ENCODE measurements at places on chromosomes 3 and 15.

- no peak for DNase-seq
These were observed 354.2 kb upstream of the BCHE start for GRCh38 chr3:166191411-166191810.

- DNase-seq: no peak
These were observed 1.9 kb upstream of the ROPN1 start for GRCh38 chr3:123993818-123994217.

DNA sequence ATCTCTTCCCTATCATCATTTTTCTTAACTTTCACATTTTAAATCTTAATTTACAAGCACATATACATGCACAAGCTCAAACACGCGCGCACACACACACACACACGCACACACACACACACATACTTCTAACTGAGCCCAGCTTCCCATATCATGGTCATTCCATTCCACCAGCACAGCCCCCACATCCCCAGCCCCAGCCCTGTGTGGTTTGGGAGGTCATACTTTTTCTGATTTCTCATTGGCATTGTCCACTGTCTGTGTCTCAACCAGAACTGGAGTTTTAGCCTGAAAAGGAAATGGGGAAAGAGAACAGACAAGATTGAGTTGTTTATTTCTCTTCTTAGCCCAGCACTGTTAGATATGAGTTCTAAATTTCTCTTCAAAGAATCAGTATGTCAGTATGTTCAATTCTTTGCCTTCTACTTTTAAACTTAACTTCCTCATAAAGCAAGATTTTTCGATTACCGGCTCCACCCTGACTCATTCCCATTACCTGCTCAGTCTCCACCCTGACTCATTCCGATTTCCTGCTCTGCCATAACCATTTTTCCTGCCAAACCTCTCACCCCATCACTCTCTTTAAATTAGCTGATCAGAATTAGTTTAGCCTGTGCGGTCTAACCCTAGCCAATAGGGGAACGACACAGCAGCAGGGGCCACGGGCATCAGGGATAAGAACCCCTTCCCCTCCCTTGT lies 6.4 kb downstream of the IQCF1 start:
- no peak for DNase-seq

DNA sequence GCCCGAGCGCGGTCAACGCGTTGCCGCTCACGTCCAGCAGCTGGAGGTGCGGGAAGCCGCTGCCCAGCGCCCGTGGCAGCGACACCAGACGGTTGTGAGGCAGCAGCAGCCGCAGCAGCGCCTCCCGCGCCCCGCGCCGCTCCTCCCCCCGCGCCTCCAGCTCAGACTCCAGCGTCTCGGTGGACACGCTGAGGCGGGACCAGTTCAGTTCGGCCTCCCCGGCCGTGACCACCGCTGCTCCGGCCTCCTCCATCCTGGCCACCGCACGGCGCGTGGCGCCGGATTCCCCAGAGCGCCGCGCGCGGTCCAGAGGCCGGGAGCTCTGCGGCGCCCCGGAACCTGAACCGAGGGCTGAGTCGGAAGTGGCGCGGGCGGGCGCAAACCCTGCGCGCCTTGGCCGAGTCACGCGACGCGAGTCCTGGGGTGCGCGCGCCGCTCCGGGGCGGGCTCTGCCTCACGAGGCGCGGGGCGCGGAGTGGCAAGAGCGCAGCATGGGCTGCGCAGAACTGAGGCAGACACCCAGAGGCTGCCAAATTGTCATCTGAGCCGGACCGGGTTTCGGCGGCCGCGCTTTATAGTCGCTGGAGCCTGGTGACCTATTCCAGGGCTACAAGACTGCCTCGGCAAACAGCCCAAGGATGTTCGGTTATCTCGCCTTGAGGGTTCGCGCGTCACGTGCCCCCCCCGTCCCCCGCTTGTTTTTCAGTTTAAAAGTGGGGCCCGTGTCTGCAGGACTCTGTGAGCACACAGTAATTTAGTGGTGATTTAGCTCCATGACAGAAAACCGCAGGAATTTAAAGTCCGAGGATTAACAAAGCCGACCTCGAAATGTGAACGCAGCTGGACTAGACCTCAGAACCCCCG lies at the start of gene LRRC58:
LRRC58 (minus strand) TSS at position 364 of the 864 bp plus-strand sequence; CDS start at position 253, 111 bp downstream.
- DNase-seq: peak; percentile 94

Measured in left forelimb (tissue), 1 donor.